ENCODE measurements at places on chromosomes 3 and 15.

GRCh38 chr3:46979958-46980497 is 562 bp downstream of the NBEAL2 start:
- no peak for DNase-seq

GRCh38 chr3:174325171-174325570 is 534.0 kb upstream of the NAALADL2 start:
- no peak for DNase-seq

GRCh38 chr15:78358102-78358870 is 18.1 kb downstream of the CRABP1 start:
- peak; percentile 71 for DNase-seq

DNA sequence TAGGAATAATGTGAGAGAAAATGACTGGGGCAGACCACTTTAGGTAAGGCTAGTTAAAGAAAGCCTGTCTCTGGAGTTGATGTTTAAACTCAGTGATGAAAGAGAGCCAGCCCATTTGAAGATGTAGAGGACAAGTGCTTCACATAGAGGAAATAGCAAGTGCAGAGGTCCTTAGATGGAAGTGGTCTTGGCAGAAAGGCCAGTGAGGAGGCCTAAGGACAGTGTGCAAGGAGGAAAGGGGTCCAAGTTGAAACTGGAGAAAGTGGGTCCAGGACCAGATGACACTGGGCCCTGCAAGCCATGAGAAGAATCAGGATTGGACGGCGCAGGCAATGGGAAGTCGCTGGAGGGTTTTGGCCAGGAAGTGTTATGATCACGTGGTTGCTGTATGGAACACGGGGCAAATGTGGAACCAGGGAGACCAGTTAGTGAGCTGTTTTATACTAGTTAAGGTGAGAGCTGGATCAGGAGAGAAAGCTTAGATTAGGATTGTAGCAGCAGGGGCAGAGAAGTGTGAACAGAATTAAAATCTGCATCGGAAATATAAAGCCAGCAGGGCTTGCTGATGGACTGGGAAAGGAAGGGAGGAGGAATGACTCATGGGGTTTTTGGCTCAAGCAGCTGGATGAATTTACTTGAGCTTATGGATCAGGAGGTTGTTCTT is 48.0 kb upstream of the SCAANT1 start:
- peak; percentile 53 for DNase-seq

- no peak for DNase-seq
Observed at GRCh38 chr3:155101398-155101797, 21.3 kb downstream of the MME start.

DNA sequence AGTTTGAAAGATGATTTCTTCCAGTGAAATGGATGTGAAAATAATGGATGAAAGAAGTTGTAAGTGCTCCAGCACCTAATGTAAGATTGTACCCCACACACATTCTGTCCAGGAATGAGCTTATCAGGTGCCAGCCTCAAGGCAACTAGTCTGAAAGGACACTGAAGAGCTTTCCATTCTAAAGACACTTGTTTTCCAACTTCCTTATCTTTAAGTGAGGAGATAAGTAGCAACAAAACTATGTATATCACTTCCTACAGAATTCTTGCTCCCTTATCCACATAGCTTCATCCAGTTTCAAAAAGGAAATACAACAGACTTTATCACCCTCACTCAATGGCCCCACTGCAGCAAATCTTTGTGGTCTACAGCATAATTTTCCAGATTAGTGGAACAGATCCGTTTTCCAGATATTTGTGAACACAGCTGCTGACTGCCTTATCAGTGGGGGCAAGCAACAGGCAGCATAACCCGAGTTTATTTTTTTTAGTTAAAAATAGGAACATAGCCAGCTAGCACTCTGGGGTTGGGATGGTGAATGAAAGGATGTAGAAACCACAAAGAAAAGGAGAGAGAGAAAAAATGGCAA is 60.6 kb downstream of the CD200R1L start:
- DNase-seq = no peak

DNA sequence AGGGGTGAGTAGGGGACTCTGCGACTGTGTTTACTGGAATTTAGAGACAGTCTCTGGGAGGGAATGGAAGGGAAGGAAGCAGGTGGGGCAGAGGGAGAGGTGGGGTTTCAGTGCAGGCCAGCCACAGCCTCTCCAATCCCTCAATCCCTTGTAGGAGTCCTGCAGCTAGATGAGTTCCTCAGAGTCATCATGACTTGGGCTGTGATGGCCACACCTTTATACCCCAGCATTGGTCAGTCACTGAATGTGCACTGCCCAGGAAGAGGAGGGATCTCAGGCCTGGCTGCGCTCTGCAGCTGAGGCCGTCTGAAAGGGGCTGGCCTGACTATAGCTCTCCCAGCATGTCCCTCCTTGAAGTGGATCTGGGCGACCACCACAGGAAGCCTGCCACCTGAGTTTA is 67.3 kb upstream of the GLCE start:
- peak; percentile 68 for DNase-seq

DNA sequence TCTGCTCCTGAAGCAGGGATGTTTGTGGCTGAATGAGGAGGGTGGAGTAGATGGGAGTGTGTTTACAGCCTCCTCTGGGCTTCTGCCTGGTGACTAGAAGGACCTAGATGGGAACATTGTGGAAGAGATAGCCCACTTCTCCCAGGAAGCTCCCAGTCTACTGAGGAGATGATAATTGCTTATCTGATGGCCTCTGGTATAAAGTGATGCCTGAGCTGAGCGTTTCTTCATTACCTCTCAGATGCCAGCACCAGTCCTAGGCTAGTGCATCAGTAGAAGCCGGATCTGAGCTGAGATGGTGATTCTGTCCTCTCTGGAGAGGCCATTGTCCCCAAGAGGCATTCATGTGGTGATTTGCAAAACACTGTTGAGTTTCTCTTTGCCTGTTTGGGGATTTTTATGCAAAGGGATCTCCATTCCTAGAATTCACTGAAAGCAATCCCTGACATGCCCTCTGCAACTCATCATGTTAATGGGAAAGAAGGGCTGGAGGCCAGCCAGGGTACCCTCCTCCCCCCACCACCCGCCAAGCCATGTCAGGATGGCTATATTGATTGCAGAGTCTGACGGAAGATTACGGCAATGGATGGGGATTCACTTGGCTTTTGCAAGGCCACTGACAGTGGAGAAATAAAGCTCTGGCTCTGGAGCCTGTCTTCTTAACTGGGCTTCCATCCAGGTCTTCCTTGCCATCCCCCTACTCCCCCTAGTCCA is 166.4 kb upstream of the ROPN1 start:
- no peak for DNase-seq

- DNase-seq = no peak
Observed at GRCh38 chr15:63238171-63238570, 39.2 kb upstream of the APH1B start.

GRCh38 chr3:134427400-134428111 is 53.3 kb upstream of the AMOTL2 start:
- DNase-seq = no peak

Measured in right hindlimb (tissue), 1 donor.